ENCODE measurements at places on chromosomes 6 and 20.
A peak's percentile ranks its signal among the peaks of the same experiment; 100 is the strongest.

DNA sequence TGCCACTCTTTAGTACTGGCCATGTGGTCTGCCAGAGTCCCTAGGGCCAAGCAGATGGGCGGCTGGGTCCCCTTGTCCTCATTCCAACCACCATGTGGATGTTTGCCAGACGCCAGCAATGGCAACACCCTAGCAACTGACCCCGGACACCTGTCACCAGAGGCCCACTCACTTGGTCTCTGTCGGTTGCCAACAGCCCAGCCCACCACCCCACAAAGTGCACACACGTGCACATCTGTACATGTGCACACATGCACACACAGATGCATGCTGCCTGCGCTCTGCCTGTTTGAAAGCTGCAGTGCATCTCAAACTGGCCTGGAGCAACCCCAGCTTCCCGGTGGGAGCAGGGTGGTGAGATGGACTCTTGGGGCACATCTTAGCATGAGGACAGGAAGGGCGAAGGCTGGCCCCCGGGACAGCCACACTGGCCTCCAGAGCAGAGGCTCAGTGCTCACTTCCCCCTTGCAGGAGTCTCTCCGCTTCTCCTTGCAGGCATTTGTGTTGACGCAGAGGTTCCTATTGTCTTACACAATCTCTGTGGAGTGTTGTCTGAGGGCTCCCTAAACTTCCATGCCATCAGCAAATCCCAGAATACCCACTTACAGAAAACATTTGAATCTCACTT lies 54.0 kb downstream of the PSMG4 start:
- DNase-seq, result peak; percentile 71

- DNase-seq, result no peak
Observed at GRCh38 chr6:127301199-127301700, 34.6 kb downstream of the RNF146 start.

DNA sequence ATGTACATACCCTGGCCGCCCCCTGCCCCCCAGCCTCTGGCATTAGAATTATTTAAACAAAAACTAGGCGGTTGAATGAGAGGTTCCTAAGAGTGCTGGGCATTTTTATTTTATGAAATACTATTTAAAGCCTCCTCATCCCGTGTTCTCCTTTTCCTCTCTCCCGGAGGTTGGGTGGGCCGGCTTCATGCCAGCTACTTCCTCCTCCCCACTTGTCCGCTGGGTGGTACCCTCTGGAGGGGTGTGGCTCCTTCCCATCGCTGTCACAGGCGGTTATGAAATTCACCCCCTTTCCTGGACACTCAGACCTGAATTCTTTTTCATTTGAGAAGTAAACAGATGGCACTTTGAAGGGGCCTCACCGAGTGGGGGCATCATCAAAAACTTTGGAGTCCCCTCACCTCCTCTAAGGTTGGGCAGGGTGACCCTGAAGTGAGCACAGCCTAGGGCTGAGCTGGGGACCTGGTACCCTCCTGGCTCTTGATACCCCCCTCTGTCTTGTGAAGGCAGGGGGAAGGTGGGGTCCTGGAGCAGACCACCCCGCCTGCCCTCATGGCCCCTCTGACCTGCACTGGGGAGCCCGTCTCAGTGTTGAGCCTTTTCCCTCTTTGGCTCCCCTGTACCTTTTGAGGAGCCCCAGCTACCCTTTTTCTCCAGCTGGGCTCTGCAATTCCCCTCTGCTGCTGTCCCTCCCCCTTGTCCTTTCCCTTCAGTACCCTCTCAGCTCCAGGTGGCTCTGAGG lies 7.6 kb downstream of the CDKN1A start:
- DNase-seq, result no peak

DNA sequence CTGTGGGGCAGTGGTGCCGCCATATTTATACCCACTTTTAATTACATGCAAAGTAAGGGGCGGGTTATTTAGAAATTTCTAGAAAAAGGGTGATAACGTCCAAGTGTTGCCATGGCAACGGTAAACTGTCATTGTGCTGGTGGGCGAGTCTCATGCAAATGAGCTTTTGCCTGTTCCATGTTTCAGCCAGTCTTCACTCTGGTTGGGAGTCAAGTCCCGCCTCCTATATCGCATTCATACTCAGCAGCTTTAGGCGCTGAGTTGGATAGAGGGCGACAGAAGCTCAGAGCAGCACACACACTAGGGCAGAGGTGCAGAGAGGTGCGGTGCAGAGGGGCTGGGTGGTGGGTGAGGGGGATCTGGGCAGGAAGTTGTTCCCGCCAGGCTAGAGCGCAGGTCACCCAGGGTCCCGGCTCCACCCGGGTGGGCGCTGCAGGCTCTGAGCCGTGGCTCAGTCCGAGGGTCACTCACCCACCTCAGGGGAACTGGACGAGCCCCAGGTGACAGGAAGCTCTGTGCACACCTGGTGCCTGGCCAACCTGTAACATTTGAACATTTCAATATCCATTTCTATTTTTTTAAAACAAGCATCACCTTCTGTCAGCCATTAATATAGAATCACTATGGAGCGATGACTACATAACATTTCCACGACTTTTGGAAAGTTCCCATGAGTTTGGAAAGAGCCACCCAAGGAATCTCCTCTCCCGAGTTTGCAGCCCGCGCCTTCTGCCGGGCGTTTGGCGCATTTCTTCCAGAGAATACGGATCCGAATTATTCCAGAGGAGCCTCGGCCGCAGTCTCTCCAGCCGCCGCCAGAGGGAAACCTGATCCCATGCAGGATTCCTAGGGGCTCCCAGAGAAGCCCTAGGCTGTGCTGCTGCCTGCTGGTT lies 89.1 kb upstream of the PHACTR3 start:
- DNase-seq, result no peak
